Adipocyte (in vitro differentiated cells): ENCODE measurements at places on chromosomes 16 and 17.

- no peak for DNase-seq
Observed at GRCh38 chr16:3028716-3029319, 5.0 kb downstream of the THOC6 start.

GRCh38 chr16:53219795-53220454 is 165.1 kb downstream of the CHD9 start:
- peak; percentile 37 for DNase-seq

GRCh38 chr16:81842564-81843242 is 63.6 kb downstream of the PLCG2 start:
- no peak for DNase-seq

DNA sequence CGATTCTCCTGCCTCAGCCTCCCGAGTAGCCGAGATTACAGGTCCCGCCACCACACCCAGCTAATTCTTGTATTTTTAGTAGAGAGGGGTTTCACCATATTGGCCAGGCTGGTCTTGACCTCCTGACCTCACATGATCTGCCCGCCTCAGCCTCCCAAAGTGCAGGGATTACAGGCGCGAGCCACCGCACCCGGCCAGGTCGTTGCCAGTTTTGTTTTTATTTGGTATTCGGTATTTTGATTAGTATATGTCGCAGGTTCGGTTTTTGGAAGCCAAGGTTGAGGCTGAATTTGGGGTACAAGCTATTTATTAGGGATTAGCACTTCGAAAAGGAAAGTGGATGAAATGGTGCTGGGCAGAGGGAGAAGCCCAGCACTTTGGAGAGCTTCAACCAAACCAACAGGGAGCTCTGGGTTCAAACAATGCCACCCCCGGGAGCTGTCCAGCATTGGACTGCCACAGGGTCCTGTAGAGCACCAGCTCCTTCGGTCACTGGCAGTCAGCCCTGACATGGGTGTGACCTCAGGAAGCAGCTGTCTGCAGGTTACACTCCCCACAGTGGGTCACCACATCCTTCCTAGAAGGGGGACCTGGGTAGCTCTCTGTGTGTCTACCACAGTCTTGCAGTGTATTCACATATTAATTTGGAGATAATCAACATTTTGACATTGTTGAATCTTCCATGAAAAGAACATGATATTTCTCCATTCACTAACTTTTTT is 1.5 kb upstream of the CLEC10A start:
- DNase-seq, result no peak

DNA sequence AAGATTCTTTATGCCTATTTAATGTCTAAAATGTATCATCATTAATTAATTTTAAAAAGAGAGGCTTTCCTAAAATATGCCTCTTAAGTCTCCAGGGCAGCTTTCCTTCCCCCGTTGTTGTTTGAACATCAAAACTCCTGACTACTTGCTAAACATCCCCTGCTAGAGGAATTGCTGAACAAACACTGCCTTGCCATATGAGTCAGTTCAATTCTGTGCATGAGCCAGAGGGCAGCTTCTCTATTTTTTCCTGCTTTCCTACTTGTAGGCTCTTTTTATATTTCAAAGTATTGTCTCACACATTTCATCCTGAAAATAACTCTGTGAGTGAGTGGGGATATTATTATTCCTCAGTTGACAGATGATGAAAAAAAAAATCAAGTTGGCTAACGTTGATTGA is 143.4 kb downstream of the HS3ST4 start:
- DNase-seq, result no peak

DNA sequence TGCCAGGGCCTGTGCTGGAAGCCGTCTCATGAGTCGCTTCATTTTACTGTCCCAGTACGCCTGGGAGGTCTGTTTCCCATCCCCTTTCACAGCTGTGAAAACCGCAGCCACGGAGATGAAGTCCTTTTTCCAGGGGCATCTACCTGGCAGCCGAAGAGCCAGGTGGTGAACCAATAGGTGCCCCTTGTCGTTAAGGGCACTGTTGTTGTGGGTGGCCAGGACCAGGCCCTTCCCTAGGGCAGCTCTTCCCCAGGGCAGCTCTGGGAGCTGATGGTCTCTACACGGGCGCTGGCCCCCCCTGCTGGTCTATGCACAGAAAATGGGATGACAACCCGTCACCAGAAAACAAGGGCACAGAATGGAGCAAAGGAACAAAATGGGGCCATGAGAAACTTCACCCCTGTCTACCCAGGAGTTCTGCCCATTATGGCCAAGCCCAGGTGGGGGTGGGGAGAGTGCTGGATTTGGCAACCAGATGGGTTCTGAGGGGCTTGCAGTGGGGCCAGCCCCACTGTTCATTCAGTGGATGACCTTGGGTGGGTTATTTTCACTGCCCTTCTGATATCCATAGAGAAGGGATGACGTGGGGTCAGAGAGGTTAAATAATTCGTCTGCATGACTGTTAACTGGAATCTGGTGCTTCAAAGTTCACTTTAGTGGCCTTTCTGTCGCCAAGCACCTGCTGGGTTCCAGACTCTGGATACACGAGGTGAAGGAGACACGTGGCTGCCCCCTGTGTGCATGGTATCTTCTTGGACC is 11.5 kb downstream of the RMI2 start:
- DNase-seq, result peak; percentile 80

DNA sequence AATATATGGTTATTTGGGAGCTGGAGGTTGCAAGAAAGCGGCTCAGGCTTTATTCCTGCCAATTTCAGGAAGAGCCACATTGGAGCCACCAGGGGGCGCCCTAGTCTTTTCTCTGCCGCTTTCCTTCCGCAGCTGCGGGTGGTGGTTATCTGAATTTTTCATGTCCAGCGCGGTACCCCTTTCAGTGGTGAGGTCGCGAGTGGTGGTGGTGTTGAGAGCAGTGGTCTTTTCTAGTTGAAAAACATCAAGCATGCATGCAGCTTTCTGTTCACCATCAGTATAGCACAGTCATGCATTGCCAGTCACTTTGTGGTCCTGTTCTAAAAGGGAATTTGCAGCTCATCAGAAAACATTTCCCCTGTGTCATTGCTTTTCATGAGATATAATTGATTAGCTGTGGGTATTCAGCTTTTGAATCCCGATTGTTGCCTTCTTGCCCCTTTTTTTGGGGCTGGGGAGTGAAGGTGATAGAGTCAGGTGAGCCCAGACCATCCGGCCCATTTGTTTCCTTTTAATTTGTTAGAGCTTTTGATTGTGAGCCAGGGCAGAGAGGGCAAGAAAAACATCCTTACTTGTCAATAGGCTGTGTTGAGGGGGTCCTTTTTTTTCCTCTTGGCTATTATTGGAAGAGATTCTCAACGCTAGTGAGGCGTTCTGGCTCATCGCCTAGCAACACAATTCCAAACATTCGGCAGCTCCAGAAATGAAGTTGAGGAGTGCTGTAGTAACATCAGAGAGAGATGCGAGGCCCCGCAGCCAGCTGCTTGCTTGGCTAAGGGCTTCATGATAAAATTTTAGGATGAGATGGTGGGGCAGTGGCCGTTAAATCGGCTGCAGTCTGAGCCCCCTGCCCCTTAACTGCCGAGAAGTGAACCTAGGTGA is 119.0 kb downstream of the SNX29 start:
- DNase-seq, result peak; percentile 85

- peak; percentile 97 for DNase-seq
Observed at GRCh38 chr16:3059041-3059722, 6.3 kb upstream of the IL32 start.

GRCh38 chr16:80375973-80376372 is 164.8 kb upstream of the DYNLRB2 start:
- DNase-seq, result peak; percentile 28

GRCh38 chr17:2028234-2028614 is 1.7 kb upstream of the DPH1 start:
- no peak for DNase-seq

DNA sequence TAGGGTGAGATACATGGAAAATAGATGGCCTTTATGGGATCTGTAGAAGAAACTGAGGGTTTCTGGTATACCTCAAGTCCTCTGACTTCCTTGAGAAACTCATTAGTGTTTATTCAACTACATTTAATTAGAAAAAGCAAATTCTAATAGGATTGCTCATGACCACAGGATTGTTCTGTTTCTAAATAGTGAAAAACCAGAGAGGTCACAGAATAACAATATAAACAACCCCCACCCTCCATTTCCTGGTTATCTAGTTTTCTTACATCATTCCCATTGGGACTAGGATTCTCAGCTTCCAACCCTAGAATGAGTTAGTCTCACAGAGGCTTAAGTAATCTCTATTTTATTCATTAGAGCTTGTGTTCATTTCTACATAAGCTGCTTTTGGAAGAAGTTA is 30.0 kb downstream of the SF3B3 start:
- peak; percentile 83 for DNase-seq

GRCh38 chr17:68812876-68813584 is 142.2 kb downstream of the ABCA8 start:
- no peak for DNase-seq

DNA sequence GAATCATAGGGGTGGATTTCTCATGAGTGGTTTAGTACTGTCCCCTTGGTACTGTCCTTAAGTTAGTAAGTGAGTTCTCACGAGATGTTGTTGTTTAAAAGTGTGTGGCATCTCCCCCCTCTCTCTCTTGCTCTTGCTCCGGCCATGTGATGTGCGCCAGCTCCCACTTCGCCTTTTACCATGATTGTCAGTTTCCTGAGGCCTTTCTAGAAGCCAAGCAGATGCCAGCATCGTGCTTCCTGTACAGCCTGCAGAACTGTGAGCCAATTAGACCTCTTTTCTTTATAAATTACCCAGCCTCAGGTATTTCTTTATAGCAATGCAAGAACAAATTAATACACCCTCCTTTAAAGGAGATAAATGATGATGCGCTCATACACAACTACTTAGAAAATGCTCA is 50.1 kb upstream of the NACA2 start:
- no peak for DNase-seq

DNA sequence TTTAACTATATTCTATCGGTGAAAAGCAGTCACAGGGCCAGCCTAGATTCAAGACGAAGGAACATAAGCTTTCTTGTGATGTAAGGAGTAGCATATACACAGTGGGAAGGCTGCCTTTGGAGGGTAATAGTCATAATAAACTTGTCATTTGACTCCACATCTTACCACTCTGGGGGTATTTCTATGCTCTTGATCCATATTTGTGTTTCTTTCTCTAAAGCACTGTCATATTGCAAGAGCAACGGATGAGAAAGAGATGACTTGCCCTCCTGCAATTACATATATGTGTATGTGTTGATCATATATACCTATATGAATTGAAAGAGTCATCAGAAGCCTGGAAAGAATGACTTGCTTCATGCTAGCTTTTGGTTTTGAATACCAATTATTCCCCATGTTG is 225.4 kb upstream of the HS3ST3A1 start:
- no peak for DNase-seq

- no peak for DNase-seq
Observed at GRCh38 chr17:20256144-20256543, 211.2 kb downstream of the LGALS9B start.

DNA sequence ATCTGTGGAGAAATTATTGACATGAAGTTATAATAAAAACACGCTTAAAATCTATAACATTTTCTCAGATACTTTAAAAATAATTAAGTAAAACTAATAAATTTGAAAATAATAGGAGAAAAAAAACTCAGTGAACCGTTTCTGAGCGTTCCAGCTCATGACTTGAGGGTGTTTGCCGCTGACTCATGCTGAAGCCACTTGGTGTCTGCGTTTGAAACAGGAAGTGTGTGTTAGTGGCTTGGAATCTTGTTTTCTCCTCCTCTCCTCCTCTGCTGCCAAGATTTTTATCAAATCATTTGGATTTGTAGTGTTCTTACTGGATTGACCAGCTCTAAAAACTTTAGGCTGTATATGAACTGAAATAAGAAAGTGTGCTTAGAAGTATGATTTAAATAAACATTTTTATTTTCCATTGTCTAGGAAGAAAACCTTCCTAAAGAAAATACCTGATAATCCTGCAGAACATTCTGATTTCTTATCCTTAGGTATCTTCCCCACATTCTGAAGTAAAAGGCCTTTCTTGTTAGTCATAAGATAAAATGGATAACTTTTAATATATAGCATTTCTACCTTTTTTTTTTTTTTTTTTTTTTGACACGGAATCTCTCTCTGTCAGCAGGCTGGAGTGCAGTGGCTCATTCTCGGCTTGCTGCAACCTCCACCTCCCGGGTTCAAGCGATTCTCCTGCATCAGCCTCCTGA is 30.8 kb downstream of the USP10 start:
- DNase-seq, result peak; percentile 93

GRCh38 chr16:89022051-89022836 is 45.2 kb upstream of the CBFA2T3 start:
- DNase-seq, result no peak

DNA sequence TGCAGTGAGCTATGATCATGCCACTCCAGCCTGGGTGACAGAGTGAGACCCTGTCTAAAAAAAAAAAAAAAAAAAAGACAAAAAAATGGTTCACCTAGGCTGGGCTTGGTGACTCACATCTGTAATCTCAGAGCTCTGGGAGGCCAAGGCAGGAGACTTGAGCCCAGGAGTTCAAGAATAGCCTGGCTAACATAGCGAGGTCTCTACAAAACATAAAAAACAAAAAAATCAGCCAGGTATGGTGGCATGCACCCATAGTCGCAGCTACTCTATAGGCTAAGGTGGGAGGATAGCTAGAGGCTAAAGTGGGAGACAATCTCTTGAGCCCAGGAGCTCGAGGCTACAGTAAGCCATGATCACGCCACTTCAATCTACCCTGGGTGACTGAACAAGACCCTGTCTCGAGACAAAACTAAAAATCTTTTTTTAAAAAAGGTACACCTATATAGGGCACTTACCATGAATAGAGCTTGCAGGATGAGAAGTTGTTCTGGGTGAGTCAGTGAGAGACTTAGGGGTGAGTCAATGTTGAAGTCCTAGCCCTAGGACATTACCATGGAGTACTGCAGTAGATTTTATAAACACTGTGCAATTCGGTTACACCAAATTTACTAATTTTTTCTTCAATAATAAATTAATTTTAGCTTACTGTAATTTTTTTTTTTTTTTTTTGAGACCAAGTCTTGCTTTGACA is 19.0 kb downstream of the USP32 start:
- peak; percentile 61 for DNase-seq

DNA sequence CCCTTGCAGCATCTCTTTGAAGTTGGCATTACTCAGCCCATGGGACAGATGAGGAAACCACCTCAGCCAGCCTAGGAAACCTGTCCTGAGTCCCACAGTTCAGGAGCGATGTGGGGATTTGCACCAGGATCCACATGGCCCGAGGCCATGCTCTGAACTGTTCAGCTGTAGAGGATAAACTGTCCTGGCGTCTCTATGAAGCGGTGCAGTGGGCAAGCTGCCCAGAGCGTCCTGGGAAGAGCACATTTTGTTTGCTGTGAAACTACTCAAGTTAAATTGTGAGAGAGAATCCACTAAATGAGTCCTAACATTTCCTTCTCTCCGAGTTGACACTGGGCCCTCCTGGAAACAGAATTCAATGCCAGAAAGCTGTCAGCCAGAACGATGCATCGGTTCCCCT is 276.6 kb upstream of the TNRC6C start:
- DNase-seq, result peak; percentile 45
